Activated effector memory CD4-positive, alpha-beta T cell treated with Interleukin-2 at 50 U/mL for 16 hours (primary cell): ENCODE measurements at places on chromosomes 2 and 18.
A peak's percentile ranks its signal among the peaks of the same experiment; 100 is the strongest.

DNA sequence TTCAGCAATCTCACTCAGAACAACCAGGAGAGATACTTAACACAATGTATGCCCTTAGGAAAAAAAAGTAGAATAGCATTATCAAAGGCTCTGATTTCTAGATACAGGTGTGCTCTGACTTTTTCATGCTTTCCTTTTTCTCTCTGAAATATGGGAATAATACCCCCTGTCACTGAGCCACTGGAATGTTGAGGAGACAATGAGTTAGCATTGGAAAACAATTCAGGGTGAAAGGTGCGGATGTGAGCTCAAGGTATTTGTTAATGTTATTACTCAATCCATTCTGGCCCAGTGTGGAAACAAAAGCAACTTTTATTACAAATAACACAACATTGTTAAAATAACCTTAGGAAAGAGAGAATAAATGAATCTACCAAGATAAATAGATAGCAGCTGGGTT, 228.0 kb downstream of the IKZF2 start:
- DNase-seq: no peak

DNA sequence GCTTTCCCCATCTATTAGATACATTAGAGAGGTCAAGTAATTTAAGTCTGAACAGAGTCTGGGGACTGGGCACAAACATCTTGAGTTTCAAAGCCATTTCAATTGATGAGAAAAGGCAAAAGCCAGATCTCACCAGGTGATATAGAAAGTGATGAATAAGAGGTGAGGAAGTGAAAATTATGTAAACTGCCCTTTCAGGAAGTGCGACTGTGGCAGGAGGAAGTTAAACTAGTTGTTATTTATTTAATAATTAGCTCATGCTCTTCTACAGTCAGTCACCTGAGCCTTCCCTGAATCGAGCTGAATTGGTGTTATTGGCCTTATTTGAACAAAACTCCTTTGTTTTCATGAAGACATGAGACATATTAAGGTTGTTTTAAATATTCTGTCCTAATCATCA, 115.1 kb downstream of the CDH20 start:
- no peak for DNase-seq

DNA sequence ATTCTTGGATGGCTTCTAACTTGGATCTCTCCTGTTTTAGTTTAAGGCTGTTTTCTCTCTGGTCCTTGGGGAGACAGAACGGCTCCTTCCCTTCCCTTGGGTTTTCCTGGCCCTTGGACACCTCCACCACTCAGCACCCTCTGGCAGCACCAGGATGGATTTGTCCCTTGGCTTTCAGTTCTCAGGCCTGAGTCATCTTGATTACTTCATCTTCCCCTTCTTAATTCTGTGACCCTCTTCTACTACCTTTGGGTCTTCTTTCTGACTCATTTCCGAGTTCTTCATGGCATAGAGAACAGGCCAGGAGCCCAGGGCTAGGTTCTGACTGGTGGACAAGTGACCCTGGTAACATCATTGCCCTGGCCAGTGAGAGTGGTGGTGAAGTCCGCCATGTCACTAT, 14.9 kb downstream of the IGFBP2 start:
- DNase-seq: no peak

DNA sequence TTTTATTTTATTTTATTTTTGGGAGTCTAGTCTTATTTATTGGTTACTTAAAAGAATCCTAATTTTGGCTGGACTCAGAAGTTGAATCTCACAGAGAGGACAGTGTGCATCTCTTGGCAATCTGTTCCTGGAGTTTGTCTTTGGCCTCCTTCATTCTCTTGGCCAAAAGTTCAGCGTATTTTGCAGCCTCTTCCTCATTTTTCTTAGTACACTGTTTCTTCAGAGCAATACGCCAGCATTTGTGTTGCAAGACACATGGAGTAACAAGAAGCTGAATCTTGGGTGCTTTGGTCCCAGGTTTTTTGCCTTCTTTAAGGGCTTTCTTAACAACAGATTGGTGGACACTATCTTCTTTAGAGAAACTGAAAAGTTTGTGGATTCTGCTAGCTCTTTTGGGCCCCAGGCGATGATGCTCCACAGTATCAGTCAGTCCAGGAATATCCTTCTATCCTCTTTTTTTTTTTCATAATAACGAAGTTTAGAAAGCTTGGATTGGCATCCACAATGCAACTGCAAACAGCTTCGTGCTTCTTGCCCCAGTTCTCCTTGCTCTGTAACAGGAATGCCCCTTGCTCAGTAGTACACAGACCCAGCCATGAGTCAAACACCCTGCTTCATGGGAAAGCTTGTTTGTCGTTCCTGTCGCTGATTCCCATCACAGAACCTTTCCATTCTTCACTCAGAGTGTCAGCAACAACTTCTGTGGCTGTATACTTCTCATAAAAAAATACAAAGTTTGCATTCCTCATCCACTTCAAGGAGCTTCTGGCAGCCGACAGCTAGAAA, 34.8 kb upstream of the RFX8 start:
- DNase-seq: no peak

GRCh38 chr2:43018179-43019024, 208.0 kb downstream of the ZFP36L2 start:
- no peak for DNase-seq

DNA sequence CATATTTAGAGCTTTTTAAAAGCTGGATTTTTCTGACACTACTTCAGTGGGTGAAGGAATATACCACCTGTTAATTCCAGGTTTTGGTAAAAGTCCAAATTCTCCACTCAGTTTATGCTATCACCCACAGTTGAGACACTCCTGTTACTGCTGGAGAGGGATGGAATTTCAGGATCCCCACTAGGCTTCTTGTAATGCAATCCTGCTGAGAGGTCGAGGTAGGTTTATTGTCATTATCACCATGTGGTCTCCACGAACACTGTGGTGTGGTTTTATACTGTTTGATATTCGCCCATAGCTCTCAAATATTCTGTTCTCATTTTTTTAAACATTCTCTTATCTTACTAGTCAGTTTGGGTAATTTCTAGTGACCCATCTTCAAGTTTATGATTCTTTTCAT, 167.9 kb downstream of the CCDC102B start:
- DNase-seq: no peak

- no peak for DNase-seq
Measured at GRCh38 chr2:144239306-144239705, 280.6 kb downstream of the ZEB2 start.

- no peak for DNase-seq
Measured at GRCh38 chr2:72115110-72116080, 32.3 kb downstream of the CYP26B1 start.

- no peak for DNase-seq
Measured at GRCh38 chr18:56727399-56727798, 76.2 kb downstream of the WDR7 start.

DNA sequence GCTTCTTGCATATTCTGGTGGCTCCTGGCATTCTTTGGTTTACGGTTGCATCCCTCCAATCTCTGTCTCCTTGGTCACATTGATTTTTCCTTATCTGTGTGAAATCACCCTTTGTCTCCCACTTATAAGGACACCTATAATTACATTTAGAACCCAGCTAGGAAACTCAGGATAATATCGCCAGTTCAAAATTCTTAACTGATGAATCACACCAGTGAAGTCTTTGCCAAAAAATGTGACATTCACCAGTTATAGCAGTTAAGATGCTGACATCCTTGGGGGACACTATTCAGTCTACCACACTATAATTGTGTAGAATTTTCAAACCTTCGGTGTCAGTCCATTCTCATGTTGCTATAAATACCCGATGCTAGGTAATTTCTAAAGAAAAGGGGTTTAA, 320.2 kb downstream of the TMX3 start:
- no peak for DNase-seq

DNA sequence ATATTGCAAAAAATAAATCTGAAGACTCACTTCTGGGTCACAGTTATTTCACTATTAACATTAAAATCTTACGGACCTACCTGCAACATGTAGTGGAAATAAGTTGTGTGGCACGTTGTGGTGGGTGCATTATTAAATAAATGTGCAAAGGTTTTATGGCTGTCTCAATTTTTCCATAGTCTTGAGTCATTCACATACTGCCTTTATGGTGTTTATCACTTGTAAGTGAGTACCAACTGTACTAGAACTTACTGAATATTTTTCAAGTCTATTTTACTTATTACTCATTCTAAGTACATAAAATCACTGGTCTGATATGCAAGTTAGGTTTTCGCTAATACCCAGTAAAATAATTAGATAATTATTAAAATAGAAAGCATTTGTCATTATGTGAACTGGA, 47.6 kb upstream of the SLC30A6 start:
- no peak for DNase-seq

DNA sequence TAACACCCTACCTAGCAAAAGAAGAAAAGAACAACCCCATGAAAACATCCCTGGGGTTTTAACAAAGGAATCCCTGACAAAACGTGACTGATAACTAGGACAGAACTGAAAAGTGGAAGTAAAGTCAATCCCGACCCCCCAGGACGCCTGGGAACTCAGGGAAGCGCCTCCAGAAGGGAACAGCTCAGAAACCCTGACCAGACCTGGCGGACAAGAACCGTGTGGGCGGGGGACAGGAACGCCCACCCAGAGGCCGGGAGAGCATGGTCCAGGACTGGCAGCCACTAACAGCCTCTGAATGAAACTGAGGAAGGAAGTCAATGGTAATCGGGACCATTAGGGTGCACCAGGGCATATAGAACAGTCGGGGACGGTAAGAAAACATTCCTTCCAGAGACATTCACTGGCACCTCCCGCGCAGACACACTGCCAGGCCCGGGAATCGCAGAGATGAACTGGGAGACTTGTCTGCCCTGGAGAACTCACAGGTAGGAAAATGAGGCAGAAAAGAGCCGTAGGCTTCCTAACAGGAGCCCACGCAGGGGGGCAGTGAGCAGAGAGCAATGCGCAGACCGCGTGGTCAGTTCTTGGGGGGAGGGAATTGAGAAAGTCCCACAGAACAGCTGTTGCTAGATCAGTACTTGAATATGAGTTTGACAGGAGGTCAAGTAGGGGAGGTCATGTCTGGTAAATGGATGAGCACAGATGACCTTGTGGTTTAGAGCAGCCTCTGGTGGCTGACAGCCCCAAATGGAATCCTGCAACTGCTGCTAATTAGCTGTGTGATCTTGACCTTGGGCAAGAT, 1.3 kb upstream of the TBC1D8 start:
- DNase-seq: no peak

- DNase-seq: no peak
Measured at GRCh38 chr2:33241581-33241980, 234.9 kb upstream of the RASGRP3 start.

DNA sequence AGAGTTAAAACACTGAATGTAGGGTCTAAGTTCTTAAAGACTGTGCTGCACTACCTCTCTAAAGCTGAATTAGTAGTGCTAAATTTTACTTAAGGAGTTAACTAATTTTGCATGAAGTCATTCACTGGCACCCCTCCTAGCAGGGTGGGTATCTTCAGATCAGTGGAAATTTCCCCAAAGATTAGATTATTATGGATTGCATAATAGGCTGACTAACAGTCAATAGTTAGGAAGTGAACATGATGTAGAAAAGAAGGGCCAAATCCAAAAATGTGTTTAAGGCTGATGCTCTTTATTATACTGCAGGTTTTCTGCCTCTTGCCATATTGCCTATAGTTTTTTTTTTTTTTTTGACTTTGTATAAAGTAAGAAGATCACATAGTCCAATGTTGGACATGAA, 5.2 kb downstream of the ZNF638 start:
- no peak for DNase-seq

DNA sequence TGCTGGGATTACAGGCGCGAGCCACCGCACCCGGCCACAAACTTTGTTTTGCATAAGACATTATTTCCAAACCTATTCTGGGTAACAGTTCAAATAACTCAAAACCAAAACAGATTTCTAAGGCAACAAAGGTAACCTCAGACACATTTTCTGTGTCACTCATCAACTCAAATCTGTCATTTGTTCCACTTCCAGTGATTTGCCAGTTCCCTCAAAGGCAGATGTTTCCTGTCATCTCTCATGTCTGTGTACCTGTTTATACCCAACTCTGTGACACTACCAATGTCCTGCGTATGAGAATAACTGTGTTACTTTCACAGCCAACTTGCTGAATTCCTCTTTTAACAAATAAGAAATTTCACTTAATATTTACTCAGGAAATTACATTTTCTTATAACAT, 54.4 kb downstream of the SCN3A start:
- no peak for DNase-seq

GRCh38 chr2:165794536-165794928, 485 bp upstream of the GALNT3 start:
- peak; percentile 21 for DNase-seq

- no peak for DNase-seq
Measured at GRCh38 chr2:168981651-168982050, 49.5 kb downstream of the ABCB11 start.

DNA sequence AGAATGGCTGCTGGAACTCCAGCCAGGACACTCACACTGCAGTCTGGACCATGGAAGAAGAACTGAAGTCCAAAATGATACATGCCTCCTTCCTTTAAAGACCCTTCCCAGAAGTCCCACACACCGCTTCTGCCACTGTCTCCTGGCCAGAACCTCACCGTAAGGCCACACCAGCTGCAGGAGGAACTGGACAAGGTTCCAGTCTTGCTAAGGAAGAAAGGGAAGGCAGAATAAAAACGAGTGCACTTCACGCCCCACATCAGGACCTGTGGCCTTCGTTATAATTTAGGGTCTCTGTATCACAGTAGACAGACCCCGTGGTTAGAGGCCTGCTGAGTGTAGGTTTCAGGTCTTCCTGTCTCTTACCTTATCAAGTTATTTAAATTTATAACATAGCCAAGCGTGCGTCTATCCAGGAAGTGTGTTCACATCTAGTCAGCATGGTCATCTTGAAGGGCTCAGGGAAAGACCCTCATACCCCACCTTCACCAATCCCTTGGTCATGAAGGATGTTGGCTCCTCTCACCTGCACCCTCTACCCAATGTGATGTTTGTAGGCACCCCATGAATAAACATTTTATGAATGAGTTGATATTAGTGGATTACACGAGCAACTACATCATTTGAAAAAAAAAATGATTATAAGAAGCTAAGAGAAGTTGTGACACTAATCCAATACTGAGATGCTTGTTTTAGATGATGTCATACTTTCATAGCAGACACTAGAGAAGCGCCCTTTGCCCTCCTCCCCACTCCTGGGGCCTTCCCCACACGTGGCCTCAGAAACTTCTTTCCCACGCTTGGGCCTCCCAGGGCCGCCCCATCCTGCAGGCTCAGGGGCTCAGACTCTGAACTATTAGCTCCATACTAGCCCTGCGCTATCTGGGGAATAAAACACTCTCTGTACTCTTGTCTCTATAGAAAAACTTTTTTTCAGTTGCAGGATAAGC, 157.6 kb downstream of the FAM210A start:
- no peak for DNase-seq

DNA sequence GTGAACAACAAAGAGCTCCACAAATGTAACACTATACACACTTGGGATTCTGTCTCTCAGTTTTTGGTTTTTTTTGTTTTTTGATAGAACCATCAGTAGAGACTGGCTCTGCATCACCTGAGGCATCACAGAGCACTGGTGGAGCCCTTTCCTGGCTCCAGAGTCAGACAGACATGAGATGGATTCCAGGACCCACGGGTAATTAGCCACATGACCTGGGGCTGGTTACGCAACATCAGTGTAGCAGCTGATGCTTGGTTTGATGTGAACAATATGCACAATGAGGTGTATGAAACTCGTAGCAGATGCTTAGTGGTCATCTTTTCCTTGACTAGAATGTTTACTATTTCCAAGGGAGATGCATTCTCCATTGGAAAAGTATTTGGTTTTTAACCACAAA, 40.7 kb downstream of the CMPK2 start:
- DNase-seq: no peak
